8988T (cell line): ENCODE measurements at places on chromosomes 12 and 14.

- no peak for DNase-seq
These were observed 119.9 kb upstream of the NCOR2 start for GRCh38 chr12:124687174-124687902.

DNA sequence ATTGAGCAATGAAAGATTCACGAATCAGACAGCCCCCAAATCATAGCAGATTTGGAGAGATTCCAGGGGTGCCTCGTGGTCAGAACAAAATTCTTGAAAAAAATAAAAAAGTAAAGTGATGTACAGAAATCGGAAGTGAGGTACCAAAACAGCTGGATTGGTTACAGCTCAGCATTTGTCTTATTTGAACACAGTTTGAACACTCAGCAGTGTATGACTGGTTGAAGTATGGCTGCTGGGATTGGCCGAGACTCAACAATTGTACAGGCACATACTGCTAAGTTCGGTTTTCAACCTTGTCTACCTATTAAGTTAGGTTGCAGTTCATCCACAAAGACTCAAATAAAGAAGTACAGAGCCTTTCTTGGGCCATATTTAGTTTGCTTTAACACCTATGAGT lies 865.4 kb upstream of the TMEM132C start:
- DNase-seq, result no peak

- DNase-seq, result no peak
These were observed 7.1 kb upstream of the KRT82 start for GRCh38 chr12:52413202-52413601.

- DNase-seq, result no peak
These were observed 53.7 kb upstream of the DYRK2 start for GRCh38 chr12:67594888-67595287.

GRCh38 chr12:117789195-117789912 lies 179.4 kb downstream of the KSR2 start:
- no peak for DNase-seq

DNA sequence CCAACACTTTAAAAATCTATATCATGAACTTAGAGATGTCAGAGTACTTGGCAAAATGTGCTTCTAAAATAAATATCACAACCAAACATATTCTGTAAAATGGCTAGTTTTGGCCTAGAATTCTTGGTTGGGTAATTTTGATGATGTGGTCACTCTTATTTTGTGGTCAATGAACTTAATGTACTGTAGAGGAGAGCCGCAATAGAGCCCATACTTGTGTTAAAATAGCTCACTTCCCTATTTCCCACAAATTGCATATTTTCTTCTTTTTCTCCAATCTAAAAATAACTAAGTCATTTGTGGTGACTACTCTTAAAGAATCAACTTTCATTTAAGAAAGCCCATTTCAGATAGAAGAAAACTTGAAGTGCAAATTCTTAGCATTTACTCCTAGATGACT lies 619.4 kb downstream of the CCER1 start:
- DNase-seq, result no peak

DNA sequence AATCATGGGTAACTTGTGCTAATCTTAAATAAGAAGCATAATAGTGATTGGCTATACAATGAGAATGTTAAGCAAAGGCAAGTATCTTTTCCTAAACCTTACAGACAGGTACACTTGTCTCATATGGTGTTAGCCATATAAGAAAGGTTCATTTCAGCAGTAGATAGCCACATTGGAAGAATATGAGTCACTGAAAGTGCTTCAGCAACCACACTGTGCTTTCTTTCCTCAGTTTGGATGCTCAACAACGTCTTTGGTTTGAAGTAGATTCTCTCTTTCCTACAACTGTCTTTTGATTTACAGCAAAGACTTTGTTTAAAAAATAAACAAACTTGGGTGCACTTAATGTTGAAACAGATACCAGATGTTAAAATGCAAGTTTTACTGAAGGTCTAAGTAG lies 8.9 kb downstream of the DDHD1 start:
- DNase-seq, result no peak

GRCh38 chr14:57486767-57487379 lies 6.8 kb downstream of the CCDC198 start:
- no peak for DNase-seq

GRCh38 chr12:84416626-84417025 lies 496.0 kb downstream of the SLC6A15 start:
- DNase-seq, result no peak

DNA sequence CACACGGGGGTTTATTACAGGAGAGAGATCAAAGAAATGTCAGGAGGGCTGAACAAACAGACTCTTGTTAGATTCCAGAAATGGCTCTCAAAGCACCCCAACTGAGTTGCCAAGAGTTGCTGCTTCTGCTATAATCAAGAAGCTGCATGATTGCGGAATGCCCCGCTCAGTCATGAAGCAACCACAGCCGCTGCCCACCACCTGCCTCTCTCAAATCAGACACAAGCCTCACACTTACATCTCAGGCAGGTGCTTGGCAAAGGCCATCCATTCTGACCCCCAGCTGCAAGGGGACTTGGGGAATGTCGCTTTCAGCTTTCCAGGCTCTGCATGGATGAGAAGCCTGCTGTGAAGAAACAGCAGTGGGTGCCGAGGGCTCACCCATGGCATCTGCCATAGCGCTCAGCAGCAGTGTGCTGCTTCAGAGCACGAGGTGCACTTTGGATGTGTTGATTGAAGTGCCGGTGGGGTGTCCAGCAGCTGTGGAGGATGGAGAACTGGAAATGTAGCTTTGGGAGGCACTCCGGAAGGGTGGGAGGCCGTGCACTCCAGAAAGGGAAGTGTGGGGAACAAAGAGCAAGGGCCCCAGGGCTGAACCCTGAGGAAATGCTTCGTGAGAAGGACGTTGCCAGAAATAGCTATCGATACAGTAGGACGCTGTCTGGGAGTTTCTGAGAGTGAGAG lies 37.7 kb downstream of the LRRC74A start:
- DNase-seq, result no peak

- DNase-seq, result no peak
These were observed 11.0 kb downstream of the C12orf76 start for GRCh38 chr12:110037315-110037714.

GRCh38 chr12:108449478-108449877 lies 65.6 kb upstream of the FICD start:
- DNase-seq, result no peak

DNA sequence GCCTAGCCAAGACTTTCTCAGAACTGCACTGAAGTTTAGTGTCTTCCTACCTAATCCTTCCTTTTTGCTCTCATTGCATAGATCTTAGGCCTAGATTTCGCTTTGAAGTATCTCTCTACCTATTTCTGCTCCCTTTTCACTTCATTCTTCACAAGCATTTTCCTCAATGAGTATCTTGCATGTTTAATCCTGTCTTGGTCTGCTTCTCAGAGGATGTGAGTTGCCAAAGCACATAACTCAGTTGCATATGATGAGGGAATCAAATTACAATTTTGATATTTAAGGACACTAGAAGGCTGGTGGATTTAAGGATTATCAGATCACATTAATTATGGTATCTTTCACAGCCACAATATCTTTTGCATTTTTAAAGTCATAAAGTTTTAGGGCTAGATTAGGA lies 195.5 kb upstream of the DAAM1 start:
- DNase-seq, result no peak

DNA sequence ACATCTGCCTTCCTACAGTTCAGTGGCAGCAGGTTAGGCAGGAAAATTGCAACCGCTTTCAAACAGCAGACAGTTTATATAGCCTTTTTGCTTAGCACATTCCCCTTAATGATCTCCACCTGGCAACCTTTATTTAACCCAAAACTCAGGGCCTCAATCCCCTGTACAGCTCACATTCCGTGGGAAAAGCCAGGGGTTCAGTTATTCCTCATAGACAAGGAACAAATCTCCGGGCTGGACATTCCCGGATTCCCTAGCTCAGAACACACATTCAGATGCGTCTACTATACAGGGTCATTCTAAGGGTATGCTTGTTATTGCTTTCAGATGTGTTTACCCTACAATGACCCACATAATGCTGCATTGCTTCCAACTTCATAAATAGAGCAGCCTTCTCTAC lies 73.8 kb upstream of the DCN start:
- no peak for DNase-seq

GRCh38 chr14:51182131-51182565 lies 57.9 kb upstream of the TMX1 start:
- no peak for DNase-seq

GRCh38 chr14:51012055-51012454 lies 67.8 kb upstream of the PYGL start:
- no peak for DNase-seq

DNA sequence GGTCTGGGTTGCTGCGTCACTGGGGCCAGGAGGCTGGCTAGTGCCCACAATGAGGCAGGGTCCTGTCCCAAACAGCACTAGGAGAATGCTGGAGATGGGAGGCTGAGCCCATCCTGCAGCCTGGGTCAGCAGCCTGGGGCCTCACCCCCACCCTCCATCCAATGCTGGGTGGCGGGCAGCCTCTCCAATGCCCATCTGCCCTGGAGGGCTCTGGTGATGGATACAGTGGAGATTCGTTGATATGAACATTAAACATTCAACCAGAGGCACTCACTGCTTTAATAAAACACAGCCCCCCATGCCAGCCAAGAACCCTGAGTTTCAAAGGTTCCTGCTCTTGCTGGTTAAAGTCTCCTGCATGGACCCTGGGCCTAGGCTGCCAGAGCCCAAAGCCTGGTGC lies 19.5 kb upstream of the HHIPL1 start:
- DNase-seq, result no peak

GRCh38 chr14:54329082-54329695 lies 67.6 kb upstream of the CDKN3 start:
- no peak for DNase-seq

DNA sequence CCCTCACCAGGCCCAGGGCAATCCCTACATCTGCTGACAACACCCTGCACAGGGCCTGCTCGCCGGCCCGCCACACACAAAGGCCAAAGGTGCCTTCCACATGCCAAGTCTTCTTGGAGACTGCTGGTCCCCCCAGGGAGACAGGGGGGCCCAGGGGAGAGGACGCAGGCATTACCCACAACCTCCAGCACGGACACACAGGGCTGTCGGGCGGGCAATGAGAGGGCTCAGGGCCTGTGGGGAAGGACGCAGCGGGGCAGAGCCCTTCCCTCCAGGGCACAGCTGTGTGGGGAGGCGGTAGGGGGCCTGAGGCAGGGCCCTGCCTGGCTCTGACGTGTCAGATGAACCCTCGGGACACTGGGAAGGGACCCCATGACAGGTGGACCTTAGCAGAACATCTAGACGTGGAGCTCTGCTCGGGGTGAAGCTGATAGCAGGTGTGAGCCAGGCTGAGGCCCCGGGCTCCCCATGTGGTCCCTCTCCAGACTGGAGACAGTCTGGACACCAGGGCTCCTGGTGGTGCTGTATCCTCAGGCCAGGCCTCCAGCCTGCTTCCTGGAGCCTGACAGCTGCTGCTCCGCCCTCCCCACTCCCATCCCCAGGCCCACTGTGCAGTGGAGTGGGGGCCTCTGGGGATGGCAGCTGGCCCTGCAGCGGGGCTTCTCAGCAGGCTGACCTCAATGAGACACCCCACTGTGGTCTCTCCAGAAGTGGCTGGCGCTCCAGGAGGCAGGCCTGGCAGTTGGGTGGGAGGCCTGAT lies 31.6 kb upstream of the NUDT14 start:
- DNase-seq, result no peak
